ENCODE measurements at places on chromosomes 1 and 21. TPM values are rescaled to one million over a fixed set of nuclear protein-coding genes. Genes with fewer than 3 reads are reported as not detected.

KCNN3 gene
- 0.30 TPM for total RNA-seq

DNA sequence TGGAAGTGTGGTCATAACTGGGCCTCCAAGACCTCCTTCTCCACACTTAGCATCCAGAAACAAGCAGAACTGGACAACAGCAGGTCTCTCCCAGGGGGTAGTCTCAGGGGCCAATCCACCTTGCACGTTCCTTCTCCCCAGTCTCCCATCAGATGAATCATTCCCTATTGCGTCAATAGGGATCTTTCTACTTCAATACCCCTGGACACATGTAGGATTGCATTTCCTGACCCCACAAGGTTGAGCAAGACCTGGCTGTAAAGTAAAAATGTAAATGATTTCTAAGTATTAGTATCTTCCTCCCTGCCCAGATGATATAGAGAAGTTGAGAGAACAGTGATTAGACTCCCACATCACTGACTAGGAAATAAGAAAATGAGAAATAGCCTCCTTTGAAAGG lies 224.5 kb upstream of the CSF3R start:
- DNase-seq: no peak

DNA sequence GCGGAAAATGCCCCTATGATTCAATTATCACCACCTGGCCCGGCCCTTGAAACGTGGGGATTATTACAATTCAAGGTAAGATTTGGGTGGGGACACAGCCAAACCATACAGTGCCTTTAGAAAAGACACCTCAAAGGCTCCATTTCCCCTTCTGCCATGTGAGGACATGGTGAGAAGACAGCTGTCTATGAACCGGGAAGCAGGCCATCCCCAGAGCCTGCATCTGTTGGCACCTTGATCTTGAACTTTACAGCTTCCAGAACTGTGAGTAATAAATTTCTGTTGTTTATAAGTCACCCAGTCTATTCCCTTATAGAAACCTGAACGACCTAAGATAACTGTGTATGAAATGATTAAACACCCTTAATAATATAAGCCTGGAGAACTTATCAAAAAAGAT lies 61.6 kb downstream of the KIFAP3 start:
- DNase-seq: no peak

- no peak for DNase-seq
These were observed 14.2 kb downstream of the BATF3 start for GRCh38 chr1:212685429-212685828.

DNA sequence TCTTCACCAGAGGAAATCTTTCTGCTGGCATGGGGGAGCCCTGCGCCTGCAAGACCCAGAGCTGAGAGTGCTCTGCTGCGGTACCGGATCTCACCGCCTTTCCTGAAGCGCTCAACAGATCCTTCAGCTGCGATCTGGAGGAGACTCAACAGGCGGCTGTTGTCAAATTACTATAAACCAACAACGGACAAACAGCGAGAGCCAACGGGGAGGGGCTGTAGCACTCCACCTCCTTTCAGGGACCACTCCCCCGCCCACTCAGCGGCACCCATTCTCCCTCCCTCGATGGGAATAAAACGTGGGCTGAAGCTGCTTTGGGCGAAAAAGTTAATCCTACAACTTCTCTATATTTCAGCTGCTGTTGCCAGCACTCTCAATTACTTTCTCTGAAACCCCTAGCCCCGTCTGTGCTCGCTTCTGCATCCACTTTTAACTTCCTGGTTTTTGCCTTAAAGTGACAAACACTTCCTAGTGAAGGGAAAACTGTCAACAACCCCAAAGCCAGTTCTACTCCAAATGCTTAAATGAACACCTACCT lies at the start of gene FMO5:
Gene FMO5, minus strand, starts transcription at position 147 of the 538 bp plus-strand sequence. CDS start 310 bp downstream, outside the sequence.
- DNase-seq: peak; percentile 70

TFF2 gene
- total RNA-seq: not detected

DNA sequence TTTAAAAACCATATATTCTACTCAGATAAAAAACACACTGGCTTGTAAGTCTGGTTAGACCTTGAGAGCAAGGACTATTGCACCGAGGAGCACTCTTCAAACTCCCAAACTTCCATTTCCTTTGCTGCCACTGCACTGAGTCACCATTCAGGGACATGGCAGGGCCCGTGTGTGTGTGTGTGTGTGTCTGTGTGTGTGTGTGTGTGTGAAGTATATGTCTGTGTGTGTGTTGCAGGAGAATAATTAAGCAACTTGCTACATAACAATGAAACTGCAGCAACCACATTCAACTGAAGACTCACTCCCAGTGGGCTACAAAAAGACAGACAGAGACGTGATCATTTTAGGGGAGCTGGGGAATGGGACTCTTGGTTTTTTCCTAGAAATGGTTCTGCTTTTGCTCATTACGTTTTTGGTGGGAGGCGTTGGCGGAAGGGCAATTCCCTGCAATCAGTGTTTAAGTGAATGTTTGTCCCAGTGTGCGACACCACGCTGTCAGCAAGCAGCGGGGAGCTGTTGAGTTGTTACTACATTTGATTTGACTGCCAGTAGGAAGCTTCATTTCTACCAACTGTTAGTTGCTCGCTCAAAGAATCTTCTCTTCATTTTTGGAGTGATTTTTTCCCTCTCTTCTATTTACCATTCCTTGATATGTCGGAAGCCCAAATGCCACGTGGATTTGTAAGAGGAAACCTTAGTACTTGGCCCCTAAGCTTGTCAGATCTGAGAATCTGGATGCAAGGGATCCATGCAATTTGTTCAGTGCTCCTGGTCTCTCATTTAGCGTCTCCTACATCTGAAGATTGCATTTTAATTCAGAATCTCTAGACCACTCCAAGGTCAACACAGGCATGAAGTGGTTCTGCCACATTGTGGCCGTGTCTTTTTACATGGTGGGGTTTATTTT lies 36.1 kb downstream of the ESRRG start:
- no peak for DNase-seq

- no peak for DNase-seq
These were observed 303.3 kb upstream of the ESRRG start for GRCh38 chr1:217026531-217026930.

HMGCS2 gene
- not detected for total RNA-seq

- DNase-seq: no peak
These were observed 581 bp downstream of the ETV3 start for GRCh38 chr1:157137408-157138219.

GRCh38 chr1:110734133-110734680 lies 59.5 kb upstream of the KCNA3 start:
- DNase-seq: no peak

GRCh38 chr1:158014731-158015320 lies 21.4 kb downstream of the KIRREL1 start:
- no peak for DNase-seq

DNA sequence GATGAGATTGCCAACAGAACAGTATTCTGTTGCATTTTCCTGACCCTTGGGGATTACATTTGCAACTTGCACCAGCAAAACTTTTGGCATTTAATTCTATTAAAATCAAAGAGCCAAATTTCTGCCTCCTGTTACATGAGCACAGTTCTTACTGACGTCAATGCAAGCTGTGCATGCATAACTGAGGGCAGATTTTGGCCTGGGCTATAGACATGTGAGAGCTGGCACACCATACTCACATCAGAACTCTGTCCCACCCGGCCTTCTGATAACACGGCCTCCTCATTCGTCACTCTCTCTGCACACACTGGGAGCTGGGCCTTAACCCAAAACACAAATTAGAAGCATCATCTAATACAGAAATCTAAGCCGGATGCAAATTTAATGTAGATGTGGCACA lies 31.5 kb downstream of the PAPPA2 start:
- no peak for DNase-seq

Data from tibial nerve (tissue), 4 donors.